ENCODE measurements at places on chromosomes 1 and 21. TPM values are rescaled to one million over a fixed set of nuclear protein-coding genes. Genes with fewer than 3 reads are reported as not detected.

GRCh38 chr21:36149788-36150711 lies 6.6 kb upstream of the DOP1B start:
- no peak for DNase-seq

GRCh38 chr1:225855503-225856300 lies 26.5 kb downstream of the TMEM63A start:
- no peak for DNase-seq

GRCh38 chr1:41498804-41499203 lies 14.3 kb upstream of the EDN2 start:
- no peak for DNase-seq

DNA sequence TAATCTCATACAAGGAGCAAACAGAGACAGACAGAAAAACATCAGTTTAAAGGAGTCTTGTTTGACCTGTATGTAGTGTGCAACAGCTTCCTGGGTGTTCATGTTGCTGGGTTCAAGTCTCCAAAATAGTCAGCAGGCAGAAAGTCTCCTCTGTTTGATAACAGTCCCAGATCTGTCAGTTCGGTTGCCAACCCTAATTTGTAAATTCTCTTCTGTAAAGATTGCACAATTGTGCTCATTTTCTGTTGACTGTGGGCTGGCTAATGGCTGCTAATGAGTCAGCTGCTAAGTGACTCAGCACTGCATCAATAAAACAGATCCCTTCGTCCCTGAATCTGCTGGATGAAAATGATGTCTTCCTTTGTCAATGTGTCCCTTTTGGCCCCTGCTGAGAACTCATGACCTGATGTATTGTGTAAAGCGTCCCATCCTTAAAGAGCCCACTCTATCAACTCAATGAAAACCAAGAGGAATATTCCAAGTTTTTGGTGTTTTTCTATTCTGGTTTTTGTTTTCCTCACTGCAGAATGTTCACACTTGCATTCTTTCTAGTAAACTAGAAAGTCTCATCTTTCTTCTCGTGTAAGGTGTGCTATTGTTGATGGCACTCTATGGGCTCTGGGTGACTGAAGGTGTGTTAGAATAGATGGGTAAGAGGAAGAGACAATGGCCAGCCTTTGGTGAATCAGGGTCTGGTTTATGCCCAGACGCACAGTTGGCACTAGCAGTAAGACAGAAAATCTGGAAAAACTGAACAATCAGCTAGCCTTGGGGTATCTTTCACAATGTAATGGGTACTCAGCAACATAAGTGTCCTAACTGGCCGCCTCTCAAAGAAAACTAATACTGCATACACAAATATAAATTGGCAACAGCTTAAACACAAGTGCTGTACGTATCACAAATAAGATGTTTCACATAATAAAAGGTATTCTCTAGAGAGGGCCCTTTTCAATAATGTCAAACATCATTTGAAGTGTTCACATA lies 75.1 kb upstream of the SIPA1L2 start:
- DNase-seq, result peak; percentile 79

- DNase-seq, result no peak
Measured at GRCh38 chr1:204711103-204711946, 25.8 kb upstream of the LRRN2 start.

HUNK gene
- total RNA-seq, result 2.8 TPM

HAO2 gene
- total RNA-seq, result not detected

All from epithelial cell of proximal tubule (primary cell).